ENCODE measurements at places on chromosomes 5 and 9. TPM values are rescaled to one million over a fixed set of nuclear protein-coding genes. Genes with fewer than 3 reads are reported as not detected.
A peak's percentile ranks its signal among the peaks of the same experiment; 100 is the strongest.

PCDHB8 gene
- 8.7 TPM for polyA plus RNA-seq

- no peak for DNase-seq
Observed at GRCh38 chr5:150345716-150346115, 11.8 kb upstream of the TCOF1 start.

GRCh38 chr9:91736898-91737601, 213.0 kb downstream of the ROR2 start:
- no peak for DNase-seq

STKLD1 gene
- polyA plus RNA-seq, result 7.3 TPM

DNA sequence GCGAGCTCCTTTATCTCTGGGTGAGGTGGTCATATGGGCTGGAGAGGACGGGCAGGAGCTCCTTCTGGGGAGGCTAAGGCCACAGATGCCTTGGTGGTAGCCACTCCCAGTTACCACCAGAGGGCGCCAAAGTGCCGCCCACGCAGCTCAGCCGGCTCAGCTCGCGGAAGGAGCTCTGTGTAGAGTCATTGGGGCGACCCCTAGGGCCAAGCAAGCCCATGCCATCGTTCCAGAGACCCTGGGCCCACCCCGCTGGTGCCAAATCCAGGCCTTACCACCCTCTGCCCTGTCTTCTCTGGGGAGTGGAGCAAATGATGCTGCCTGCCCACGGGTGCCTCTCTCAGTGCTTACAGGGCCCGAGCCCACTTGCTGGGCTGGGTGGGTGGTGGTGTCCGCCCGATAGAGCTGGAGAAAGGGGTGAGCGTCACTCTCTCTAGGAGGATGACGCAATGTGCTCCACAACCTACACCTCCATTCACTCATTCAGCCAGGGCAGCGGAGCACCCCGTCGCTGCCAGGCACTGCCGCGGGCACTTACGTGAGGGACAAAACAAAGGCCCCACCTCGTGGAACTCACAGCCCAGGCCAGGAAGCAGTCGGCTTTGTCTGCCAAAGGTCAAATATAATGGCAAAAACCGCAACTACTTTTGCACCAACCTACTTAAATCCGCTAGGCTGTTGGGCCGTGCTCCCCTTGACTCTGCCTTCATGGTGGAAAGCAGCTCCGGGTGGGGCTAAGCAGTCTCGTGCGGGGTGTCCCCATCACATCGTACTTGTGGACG, 13.8 kb downstream of the TSPAN17 start:
- DNase-seq, result peak; percentile 81

DNA sequence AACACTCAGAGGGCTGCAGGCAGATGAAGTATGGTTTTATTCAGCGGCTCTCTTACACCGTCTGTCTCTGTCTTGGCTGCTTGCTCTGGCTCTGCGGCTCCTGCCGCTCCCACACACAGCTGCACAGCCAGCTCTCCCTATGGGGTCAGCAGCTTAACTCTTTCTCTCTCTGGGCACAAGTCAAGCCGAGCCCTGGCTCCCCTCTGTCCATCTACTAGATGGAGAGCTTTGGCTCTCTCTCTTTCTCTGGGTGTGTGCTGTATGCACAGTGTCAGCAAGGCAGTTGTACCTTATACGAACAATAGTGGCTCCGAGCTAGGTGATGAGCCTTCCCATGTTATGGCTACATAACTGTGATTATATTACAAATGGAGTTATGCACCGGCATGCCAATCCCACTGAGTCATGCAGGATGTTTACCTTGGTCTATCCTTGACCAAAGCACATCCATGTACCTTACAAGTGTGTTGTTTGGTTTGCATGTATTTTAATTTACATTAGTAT, 19.3 kb upstream of the PPP2CA start:
- DNase-seq, result peak; percentile 89

DMGDH gene
- polyA plus RNA-seq, result not detected
